CD4-positive, alpha-beta T cell treated with Interleukin-6 at 100 ng/mL for 8 hours (primary cell): ENCODE measurements at places on chromosomes 2 and 18.

GRCh38 chr18:51171625-51172259 is 25.7 kb downstream of the MEX3C start:
- no peak for DNase-seq

DNA sequence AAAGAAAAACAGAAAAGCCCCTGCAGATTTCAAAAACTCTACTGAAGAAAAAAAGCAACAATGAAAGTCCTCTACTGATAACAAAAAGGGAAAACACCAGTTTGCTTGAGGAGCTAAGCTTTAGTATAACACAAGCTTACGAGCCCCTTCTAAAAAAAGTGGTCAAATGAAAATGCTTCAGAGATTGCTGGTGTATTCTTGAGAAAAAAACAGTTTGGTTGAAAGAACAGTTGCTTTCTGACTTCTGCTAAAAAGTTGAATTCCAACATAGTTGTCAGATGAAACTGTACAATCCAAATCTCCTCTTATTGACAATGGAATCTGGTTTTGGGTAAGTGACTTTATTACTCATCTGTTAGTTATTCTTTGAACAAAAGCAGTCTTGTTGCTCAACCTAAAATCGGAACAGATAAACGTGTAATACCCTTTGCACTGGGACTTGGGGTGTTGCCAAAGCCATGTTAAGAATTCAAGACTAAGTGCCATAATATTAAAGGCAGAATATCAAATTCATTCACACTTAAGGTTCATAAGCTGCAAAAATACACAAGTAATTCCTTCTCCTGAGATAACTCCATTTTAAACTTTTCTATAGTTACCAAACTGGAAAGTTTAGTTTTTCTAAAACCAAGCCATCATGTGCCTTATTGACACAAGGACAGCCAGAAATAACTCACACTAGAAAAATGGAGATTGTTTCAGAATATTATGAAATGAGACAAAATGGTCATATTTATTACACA is 45.3 kb upstream of the SPAG16 start:
- no peak for DNase-seq

GRCh38 chr2:109379507-109379906 is 234.3 kb downstream of the SEPTIN10 start:
- DNase-seq: no peak

GRCh38 chr2:160889439-160890170 is 270.6 kb upstream of the TANK start:
- no peak for DNase-seq

DNA sequence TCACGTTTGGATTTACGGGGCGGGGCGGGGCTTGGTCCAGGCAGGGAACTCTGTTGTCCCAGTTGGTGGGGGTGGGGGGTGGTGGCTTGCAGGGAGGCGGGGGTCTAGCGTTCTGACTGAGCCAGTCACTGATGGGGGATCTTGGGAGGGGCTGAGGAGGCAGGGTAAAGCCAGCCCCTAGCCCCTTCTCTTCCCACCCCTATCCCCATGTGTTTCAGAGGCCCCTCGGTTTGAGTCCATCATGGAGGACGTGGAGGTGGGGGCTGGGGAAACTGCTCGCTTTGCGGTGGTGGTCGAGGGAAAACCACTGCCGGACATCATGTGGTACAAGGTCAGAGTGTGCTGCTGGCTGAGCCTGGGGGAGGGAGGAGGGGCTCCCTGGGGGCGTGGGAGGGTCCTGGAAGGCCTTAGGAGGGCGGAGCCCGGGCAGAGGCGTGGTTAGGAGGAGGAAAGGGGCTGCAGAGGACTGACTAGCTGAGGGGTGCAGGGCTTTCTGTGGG is 22.0 kb upstream of the GMPPA start:
- no peak for DNase-seq

DNA sequence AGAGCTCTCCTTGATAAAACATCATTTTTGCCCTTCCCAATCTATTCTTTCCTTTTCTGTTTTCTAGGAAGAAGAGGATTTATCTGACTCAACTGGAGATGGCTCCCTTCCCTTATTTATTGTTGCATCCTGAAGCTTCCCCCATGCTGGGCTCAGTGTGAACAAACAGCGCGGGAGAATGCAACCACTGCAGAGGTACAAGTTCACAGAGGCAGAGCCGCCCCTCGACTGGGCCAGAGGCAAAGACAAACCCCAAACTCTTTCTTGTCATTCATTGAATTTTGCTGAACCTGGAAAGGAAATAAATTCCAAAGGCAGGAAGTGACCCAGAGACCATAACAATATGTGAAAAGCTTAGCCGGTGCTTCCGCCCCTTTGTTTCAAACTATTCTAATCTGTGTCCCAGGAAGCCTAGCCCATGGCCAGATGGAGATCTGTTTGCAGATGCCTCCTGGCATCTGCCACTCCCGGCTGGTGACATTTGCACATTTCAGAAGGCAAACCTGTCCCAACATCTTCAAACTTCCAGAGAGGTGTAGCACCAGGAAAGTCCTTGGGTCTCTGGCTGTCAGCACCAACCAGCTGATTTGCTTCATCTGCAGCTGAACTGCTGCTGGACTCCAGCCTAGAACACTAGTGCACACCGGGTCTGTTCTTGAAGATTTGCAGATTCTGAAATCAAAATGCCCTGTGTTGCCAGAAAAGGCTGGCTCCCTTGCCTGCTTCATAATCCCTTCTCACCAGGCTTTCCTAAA is 79.4 kb upstream of the MAP4K3 start:
- DNase-seq: no peak

DNA sequence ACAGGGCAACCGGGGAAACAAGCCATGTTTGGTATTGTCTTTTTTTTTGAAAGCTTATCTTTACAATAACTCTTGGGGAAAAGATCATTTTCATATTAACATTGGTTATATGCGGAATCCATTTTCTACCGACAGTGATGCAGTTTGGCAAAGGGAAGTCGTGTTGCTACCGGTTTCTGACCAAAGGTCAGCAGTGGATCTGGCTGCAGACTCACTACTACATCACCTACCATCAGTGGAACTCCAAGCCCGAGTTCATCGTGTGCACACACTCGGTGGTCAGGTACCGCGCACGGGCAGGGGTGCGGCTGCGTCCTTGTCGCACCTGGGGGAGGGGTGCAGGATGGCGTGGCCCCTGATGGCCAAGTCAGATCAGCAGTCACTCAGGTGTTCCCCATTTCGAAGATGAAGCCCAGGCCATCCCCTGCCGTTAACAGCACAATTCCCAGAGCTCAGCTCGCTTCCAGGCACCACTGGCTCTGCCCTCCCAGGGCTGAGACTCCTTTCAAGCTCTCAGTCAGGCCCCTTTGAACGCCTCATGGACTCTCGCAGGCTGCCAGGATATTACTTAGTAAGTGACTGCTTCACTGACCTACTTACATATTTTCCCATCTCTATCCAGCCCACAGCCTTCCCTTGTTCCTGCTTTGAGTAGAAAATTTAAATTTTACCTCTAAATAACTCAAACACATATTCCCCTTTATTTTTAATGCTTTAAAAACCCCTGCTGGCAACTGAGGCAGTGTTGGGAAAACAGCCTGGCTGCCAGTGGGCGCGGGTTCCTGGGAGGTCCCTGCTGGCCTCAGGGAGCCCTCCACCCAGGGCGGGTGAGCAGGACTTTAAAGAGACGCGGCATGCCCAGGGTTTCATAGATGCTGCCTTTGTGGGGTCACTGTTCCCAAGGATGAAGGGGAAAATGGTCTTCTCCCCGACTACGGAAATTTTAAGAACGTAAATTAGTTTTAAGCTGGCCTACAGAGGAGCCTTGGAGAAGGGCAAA is 33.6 kb upstream of the RPL31 start:
- no peak for DNase-seq

- DNase-seq: no peak
Measured at GRCh38 chr18:24272229-24272525, 125.4 kb downstream of the OSBPL1A start.

- DNase-seq: no peak
Measured at GRCh38 chr2:176378323-176378722, 109.1 kb downstream of the MTX2 start.

DNA sequence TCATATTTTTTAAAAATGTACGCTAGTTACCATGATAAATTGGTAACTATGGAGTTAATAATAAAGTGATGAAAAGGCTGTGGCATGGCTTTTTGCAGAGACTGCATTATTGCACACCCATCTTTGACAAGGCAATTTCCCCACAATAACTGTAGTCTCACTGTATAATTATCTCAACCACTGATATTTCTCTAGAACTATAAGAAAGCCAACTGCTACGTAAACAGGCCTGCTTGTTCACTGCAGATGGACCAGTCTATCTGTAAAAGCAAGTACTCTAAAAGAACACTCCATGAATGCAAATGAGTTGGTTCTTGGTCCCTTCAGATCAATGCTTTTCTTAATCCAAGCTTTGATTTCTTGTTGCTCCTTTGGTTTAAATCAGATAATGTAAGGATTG is 218.7 kb downstream of the RBM43 start:
- no peak for DNase-seq

DNA sequence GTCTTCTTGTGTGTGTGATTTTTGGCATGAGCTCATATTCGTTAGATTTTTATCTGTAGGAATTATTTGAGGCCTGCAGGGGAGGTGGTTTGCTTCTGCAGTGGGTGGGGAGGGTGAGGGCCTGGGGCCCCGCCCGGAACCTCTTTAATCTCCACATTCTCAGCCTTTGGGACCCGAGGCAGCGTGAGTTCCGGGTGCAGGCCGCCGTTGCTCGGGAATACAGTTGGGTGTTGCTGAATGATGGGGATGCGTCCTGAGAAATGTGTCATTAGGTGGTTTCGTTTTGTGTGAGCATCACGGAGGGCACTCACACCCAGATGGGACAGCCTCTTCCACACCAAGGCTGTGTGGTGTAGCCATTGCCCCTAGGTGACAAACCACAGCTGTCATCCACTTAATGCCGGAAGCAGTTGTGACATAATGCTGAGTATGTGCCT is 13.7 kb upstream of the GAL3ST2 start:
- DNase-seq: peak; percentile 73

GRCh38 chr18:73839441-73839840 is 308.2 kb downstream of the FBXO15 start:
- no peak for DNase-seq

DNA sequence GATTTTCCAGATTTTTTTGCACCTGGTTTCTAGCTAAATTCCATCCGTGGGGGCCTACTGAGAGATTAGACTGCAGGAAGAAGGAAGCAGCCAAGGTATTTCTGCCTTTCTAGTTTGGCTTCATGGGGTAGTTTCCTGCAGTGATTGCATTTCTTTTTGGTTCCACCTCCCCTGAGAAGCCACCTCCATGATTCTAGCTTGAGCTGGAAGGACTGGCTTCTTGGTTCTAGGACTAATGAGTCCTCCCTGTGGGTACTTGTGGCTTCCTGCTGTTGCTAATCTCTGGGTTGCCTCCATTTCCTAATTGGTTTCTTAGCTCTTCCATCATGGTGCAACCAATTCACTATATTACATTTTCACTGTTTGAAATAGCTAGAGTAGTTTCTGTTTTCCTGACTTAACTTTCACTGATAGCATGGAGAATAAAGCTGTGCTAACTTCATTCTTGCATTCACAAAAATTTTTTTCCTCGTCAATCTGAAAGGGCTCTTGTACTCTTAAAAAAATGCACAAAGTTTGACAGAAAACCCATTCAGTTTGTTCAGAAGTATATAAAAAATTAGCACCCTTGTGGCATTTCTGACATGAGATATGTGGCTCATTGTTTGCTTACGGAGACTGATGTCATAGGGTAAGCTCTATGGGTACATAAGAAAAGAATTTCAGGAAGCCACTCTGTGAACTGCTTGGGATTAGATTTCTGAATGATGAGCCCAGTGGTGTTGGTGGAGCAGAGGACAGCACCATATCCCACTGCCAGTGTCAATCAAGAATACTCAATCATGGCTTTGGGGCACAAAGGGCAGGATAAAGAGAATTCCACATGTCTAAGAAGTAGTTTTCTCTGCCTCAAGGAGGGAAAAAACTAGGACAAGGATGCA is 242.8 kb upstream of the RBMS1 start:
- DNase-seq: no peak

DNA sequence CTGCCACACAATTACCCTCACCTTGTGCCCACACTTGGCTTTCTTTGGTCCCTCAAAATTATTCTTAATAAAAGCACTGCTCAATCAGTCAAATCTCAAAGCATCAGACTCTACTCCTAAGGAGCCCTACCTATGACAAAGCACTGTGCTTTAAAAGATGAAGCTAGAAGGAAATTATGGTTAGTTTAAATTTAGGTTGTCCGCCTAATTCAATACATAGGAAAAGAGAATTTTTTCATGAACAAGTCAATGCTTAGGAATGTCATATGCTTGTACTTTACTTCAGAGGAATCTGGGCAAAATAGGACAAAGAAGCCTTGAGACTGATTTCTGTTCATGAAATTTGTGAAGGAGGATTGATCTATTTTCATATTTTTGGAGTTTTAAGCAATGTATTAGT is 726.4 kb upstream of the CDH2 start:
- no peak for DNase-seq

GRCh38 chr2:240030379-240031094 is at the start of gene OR6B2:
Gene OR6B2 (minus strand): TSS chr2:240030429. CDS start chr2:240030429, 0 bp downstream.
- no peak for DNase-seq

GRCh38 chr18:42039396-42039795 is 84.4 kb downstream of the PIK3C3 start:
- no peak for DNase-seq
